ENCODE measurements at places on chromosomes 3 and 15.

DNA sequence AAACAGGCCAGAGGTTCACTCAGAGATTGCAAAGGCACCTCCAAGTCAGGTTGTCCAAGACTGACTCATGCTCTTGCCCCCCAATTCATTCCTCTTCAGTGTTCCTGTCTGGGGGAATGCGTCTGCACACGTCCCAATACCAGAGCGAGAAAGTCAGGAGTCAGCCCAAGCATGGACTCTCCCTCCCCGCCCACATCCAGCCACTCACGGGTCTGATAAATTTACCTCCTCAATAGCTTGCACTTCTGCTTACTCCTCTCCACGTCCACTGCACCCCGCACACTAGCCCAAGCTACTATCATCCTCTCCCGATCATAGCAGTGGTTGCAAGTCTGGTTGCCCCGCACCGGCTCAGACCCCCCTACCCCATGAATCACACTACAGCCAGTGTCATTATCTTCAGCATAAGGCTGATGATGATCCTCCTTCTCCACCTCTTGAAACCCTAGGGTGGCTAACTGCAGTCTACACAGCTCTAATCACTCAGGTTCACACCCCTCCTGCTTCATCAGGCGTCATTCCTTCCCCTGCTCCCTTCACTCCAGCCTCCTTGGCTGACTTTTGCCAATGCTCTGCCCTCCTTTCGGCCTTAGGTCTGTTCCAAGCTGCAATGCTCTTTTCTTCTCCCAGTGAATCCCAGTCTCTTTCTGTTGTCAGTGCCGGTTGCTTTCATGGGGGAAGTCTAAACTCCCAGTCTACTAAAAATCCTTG is 27.6 kb upstream of the MYO1E start:
- DNase-seq, result no peak

DNA sequence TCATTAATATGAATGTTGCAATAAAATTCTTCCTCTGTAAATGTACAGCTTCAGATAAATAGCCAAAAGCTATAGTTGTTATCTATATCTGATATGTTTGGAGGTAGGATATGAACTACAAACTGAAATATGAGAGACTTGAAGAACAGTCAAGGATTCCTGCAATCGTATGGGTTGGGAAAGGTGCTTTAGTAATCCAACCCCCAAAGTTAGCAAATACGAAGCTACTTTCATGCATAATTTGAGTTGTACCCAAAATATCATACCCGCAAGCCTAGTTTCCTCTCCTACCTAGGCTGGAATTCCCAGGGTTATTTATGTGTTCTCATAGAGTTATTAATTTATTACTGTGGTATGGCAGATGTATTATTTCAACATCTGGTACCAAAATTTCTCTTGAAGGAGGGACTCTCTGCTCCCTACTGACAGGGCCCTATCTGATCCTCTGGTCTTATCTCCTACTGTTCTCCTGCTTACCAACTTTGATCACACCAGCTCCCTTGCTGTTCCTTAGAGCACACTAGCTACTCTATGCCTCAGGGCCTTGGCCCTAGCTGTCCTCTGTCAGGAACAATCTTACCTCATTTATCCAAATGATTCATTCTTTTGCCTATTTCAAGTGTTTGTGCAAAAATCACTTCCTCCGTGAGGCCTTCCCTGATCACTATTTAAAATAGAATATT is 140.4 kb upstream of the CCDC54 start:
- no peak for DNase-seq

DNA sequence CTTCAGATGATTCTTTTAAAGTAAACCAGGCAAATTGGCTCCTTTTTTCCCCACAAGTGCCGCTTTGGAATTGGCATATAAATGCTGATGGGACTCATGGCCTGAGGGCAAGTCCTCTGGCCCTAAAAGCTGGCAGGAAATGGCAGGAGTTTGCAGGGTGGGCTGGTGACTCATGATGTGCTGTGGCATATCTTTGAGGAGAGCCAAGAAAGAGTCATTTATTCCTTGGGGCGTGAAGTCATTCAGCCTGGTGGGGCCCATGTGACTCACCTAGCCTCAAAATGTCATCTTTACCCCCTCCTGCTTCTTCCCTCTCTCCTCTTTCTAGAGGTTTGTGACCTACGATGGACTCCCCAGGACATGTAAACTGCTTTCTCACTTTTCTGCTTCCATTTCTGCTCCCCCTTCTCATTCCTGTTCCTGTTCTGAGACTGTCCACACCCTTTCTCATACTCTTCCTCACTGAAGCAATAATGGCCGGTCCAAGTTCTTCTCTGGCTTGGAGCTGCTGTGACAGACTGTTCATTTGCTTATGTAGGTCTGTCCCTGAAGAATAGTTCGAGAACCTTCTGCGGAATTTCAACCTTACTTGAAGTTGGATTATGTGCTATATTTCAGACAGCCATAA is 326.1 kb downstream of the SATB1 start:
- DNase-seq, result peak; percentile 83

- no peak for DNase-seq
Observed at GRCh38 chr3:4825436-4826236, 153.6 kb upstream of the BHLHE40 start.

GRCh38 chr3:13950042-13950441 is 70.2 kb upstream of the WNT7A start:
- DNase-seq, result no peak

DNA sequence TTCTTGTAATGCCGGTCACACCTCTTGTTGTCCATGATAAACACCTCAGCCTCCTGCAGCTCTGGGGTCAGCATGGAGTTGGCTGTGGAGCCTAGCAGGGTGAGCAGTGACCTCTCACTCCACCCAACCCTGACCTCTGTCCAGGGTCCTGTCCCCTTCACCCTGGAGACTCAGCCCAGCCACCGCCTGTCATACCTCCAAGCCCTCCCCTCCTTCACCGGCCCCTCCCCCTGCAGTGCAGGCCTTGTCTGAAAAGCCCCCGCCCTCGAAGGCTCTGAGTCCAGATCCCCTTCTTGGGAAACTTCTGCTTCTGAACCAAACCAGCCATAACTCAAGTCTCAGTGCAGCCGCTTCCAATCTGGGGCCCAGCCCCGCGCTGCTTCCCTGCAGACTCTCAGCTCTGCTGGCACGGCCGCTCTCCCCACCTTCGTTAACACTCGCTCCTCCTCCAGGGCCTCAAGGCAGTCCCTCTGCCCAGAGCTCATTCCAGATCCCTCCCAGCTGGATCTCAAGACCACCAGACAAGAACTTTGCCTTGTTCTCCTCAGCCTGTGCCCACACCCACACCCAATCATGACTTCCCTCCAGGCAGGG is 25.4 kb upstream of the PRSS50 start:
- no peak for DNase-seq

DNA sequence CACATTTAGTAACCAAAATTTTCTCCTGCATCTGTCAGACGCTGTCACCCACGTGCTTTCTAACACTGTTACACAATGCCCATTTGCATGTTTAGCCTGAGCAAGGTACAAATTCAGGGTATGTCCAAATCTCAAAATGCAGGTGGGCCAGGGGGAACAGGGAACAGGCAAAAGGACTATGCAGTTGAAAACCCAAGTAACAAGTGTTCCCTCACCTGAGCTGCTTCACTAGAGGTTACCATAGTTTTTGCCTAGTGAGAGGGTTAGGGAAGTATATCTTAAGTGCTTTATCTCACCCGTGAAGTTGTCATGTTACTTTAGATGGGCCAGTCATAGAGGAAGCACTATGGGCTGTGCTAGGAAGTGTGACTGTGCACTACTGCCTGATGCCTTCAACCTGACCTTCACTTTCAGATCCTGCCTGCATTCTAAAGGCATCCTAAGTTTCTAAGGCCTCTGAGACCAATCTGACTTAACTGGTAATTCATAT is 6.0 kb upstream of the TMEM87A start:
- DNase-seq, result no peak

GRCh38 chr3:100076731-100077529 is 37.4 kb downstream of the FILIP1L start:
- DNase-seq, result no peak

GRCh38 chr15:101456057-101456739 is 33.3 kb downstream of the PCSK6 start:
- DNase-seq, result peak; percentile 43

- DNase-seq, result no peak
Observed at GRCh38 chr3:60010781-60011180, 961.0 kb upstream of the CFAP20DC start.

GRCh38 chr15:31803388-31803884 is 226.9 kb upstream of the CHRNA7 start:
- DNase-seq, result no peak

GRCh38 chr3:70108072-70108471 is 108.5 kb downstream of the SAMMSON start:
- no peak for DNase-seq

DNA sequence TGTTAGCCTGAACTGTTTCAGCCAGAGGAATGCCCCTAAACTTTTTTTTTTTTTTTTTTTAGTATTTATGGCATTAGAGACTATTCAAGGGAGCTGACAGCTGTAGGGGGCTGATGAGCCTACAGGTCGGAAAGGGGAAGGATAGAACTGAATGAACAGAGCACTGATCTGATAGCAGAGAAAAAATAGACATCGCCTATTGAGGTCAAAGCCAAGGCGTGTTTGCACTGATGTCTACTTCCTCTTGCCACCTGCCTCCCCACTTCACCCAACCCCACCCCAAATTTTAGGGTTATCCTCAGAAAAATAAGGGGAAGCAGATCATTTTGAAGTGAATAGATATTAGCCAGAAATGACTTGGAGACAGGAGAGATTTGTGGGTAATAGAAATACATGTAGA is 3.0 kb upstream of the ZMAT3 start:
- no peak for DNase-seq

GRCh38 chr3:21310161-21310560 is 440.8 kb downstream of the ZNF385D start:
- DNase-seq, result no peak

- DNase-seq, result no peak
Observed at GRCh38 chr3:56917361-56918110, 115.8 kb upstream of the ARHGEF3 start.

- DNase-seq, result peak; percentile 73
Observed at GRCh38 chr3:98777801-98778220, 14.7 kb downstream of the ST3GAL6 start.

- no peak for DNase-seq
Observed at GRCh38 chr15:80176443-80176842, 23.6 kb downstream of the FAH start.

- peak; percentile 9 for DNase-seq
Observed at GRCh38 chr3:43997788-43998369, 243.8 kb upstream of the TOPAZ1 start.

GRCh38 chr15:61030451-61030850 is 198.7 kb downstream of the RORA start:
- DNase-seq, result peak; percentile 83

GRCh38 chr15:25761971-25762662 is 101.0 kb downstream of the ATP10A start:
- no peak for DNase-seq

GRCh38 chr3:81947359-81947758 is 185.9 kb upstream of the GBE1 start:
- no peak for DNase-seq

DNA sequence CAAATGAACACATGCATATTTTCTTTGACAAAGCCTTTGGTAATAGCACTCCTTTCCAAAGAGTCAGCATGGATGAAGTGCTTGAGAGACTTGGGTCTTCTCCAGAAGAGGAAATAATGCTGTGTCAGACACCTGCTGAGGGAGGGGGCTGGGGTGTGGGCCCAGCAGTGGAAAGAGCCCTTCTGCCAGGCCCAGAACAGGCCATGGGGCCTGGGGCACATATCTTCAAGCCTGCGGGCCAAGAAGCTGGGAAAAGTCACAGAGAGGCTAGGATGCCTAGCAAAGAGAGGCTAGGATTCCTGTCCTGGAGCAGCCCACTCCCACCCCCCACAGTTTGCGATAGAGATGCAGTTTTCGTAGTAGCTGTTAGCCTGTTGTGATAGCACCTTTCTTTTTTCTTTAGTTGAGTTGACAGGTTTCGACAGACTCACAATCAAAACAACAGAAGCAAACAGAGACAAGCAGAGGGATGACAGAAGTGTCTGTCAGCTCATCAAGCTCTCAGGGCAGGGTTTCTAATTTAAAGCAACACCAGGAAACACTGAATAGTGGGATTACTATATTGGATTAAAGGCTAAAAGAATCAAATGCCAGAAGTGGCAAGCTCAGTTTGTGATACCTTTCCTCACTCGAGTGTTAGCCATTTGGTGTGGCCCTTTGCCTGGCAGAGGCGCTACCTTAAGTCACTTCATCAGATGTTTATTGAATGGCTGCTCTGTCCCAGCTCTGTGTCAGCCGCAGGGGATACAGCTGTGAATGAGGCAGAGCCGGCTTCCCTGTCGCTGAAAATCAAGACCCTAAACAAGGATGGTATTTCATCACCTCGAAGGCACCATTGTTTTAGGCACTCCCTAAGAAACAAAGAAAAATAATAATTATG is 19.0 kb downstream of the CMTM7 start:
- DNase-seq, result no peak

GRCh38 chr15:87907676-87908446 is 348.7 kb downstream of the NTRK3 start:
- no peak for DNase-seq

GRCh38 chr3:169695031-169695430 is 31.5 kb upstream of the MECOM start:
- DNase-seq, result no peak

DNA sequence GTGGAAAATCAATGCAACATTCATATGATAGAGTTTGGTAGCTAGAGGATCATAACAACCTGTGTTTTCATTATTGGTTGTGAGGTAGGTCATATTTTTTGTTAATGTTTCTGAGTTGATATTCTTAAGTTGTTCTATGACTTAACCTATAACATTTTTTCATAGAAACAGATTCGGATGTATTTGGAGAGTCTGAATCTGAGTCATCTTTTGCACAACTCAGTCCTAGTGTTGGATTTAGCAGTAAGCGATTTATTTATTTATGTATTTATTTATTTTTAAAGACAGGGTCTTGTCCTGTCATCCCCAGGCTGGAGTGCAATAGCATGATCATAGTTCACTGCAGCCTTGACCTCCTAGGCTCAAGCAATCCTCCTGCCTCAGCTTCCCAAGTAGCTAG is 292.8 kb upstream of the ZNF717 start:
- DNase-seq, result no peak

DNA sequence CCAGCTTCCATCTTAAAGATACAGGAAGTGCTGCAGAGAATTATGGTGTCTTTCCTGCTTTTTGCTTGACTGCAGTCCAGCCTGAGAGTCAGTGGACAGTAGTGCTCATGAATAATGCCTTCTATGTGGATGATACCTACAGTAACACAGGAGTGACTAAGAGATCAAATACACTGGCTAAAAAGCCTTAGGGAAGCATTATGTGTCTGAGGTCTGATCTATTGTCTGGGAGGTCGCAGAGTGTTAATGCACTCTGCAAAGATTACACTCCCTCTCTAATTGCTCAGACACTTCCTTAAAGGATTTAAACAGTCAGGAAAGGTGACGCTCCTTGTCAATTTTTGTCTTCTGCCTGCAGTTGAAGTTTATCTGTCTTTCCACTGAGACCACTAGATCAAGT is 183.6 kb downstream of the MCTP2 start:
- DNase-seq, result no peak

GRCh38 chr3:27034255-27034654 is 334.9 kb downstream of the NEK10 start:
- no peak for DNase-seq

GRCh38 chr3:149999421-149999820 is 28.7 kb upstream of the PFN2 start:
- no peak for DNase-seq

- DNase-seq, result no peak
Observed at GRCh38 chr15:80779658-80780415, 667 bp downstream of the CEMIP start.

Measured in AG10803 (cell line).